ENCODE measurements at places on chromosomes 16 and 17. TPM values are rescaled to one million over a fixed set of nuclear protein-coding genes. Genes with fewer than 3 reads are reported as not detected.

The MYH1 gene
- not detected for total RNA-seq

The KRT20 gene
- 1.8 TPM for total RNA-seq

The ARHGDIG gene
- total RNA-seq, result not detected

The PRM3 gene
- not detected for total RNA-seq

The GAST gene
- not detected for total RNA-seq

- H3K27ac ChIP-seq, result no peak overlapping the region
- H3K4me3 ChIP-seq, result no peak overlapping the region
- no peak for DNase-seq
- H3K36me3 ChIP-seq, result no peaks in the 10 kb centered on the region
- no peaks in the 10 kb centered on the region for H3K27me3 ChIP-seq
Measured at GRCh38 chr17:560432-560873, 154.2 kb downstream of the VPS53 start.

GRCh38 chr17:27332047-27332393 lies 38.1 kb downstream of the WSB1 start:
- H3K27me3 ChIP-seq, result no peaks in the 10 kb centered on the region
- H3K27ac ChIP-seq, result peak overlapping the region; percentile 84
- H3K36me3 ChIP-seq, result no peaks in the 10 kb centered on the region
- no peak overlapping the region for H3K4me3 ChIP-seq
- no peak for DNase-seq

DNA sequence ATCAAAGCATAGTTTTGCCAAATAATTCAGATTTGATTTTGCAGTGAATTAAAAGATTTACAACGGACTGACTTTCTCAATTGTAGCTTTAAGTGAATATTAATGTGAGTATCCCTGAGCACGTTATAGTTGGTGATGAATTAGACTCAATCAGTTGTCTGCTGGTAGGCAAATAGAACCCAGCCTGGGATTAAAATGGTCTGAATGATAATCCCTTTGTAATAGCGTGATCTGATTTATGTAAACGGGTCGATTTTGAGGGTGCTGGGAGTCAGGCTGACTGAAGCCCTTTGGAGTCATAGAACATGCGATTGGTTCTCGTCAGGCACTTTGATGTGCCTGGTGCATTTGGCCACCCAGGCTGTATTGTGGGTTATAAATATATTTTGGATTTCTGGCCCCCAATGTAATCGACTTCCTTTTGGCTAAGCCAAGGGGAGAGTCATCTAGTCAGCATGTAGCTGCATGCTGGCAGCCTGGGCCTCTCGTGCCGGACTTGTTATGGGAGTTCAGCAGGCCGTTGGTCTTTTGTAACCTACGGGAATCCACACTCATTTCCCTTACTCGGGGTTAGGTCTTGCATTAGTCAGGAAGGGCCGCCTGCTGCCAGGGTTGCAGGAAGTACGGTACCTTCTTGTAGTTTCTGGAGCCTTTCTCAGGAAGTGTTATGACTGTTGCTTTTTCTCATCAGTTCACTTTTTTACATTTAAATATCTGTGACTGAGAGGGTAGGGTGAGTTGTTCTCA lies 5.4 kb downstream of the PGS1 start:
- DNase-seq, result peak; percentile 95
- H3K36me3 ChIP-seq, result no peaks in the 10 kb centered on the region
- H3K27ac ChIP-seq, result peak overlapping the region; percentile 76
- H3K4me3 ChIP-seq, result no peak overlapping the region
- no peaks in the 10 kb centered on the region for H3K27me3 ChIP-seq
- peaks cover 90% of the 10 kb centered on the region for H3K4me1 ChIP-seq

DNA sequence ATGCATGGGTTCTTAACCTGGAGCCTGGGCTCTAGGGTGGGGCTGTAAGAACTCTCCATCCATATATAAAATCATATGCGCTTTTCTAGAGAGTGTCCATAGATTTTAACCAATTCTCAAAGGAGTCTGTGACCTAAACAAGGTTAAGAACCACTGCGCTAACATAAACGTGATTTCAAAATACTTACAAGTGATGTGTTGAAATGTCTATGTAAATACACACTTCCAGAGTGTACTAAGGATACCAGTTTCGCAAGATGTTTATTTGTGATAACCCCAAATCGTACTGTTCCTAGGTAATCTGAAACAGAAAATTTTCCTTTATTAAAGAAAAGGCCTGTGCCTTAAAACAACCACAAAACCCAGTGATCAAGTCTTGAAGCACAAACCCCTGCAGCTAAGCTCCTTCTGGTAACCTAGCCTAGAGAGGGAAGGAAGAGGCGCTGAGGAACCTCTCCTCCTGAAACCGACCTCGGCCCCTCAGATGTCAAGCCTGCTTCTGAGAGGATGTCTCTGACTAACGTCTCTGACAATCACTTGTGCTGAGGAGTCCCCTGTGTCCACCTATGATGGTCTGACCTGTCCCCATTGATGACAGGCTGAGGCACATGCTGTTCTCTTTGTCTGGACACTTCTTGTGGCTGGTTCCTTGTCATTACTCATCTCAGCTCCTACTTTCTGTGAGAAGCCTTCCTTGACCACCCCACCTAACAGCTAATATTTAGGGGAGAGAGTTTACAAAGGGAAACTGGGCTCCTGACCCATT lies 32.2 kb downstream of the SNN start:
- H3K4me3 ChIP-seq, result no peak overlapping the region
- no peak overlapping the region for H3K27ac ChIP-seq
- H3K27me3 ChIP-seq, result no peaks in the 10 kb centered on the region
- H3K4me1 ChIP-seq, result no peaks in the 10 kb centered on the region
